Dermis microvascular lymphatic vessel endothelial cell (primary cell): ENCODE measurements at places on chromosomes 6 and 20.

DNA sequence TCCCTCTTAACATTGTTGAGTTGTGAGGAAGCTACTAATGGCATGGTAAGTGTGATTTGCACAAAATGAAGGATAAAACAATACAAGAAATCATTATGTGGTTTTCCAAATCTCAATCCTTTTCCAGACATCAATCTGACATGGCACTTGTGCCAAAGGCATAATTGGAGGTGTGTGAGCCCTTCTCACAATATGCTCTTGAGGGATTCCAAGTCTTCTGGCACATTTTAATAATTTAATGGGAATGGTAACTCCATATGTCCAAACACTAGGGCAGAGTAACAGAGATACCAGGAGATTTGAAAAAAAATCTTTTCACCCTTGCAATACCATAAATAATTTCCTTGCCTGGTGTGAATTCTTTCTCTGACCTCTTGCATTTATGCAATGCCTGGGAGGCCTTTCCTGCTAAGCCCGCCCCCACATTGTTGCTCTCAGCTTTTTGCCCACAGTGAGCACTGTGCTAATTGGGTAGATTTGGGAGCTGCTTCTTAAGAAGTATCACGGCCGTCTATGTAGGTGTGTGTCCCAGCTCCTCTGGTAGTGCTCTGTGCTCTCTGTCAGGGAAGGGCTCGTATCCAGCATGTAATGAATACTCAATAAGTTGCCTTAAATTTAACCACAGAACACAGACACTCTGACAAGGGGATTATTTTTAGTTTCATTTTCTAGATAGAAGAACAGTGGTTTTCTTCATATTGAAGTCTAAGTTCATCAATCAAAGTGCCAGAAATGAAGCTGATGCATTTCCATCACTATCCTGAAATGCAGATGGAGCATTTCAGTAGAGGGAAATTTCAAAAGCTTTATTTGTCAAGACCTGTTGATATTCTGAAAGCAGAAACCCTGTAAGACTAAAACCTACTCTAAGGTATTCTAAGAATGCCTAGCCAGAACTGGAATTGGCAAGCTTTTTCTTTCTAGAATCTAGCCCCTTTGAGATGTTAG is 54.4 kb upstream of the CEP85L start:
- peak; percentile 25 for DNase-seq

DNA sequence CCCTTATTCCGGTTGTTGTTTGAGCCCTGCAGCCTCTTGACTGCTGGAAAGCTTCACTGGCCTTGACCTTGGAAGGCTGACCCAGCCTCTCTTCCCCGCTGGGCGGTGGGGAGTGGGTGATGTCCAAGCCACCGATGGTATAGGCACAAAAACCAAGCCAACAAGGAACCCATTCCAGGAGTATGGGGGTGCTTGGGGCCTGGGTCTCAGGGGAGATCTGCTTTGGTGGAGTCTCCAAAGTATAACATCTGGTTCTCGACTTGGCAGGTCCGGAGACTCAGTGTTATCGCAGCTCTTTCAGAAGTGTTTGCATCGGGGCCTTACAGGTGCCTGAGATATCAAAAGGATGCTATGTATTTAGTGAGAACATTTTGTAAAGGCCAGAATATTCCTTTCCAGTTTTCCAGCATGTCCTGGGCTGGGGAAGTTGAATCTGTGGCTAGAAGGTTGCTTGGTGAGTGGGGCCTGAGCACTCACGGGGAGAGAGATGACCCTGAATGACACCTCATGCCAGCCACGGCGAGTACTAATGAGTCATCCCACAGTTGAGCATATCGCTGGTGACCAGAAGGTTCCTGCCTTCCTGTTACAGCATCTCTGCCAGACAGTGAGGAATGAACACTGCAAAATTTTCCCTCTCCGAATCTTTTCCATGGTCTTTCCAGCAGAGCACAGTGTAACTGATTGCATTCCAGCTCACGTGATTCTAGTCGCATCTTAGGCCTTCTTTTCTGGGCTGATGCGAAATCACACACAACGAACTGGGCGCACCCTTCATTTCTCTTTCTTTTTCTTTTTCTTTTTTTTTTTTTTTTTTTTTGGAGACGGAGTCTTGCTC is 133.9 kb downstream of the ZDHHC14 start:
- DNase-seq: peak; percentile 100

DNA sequence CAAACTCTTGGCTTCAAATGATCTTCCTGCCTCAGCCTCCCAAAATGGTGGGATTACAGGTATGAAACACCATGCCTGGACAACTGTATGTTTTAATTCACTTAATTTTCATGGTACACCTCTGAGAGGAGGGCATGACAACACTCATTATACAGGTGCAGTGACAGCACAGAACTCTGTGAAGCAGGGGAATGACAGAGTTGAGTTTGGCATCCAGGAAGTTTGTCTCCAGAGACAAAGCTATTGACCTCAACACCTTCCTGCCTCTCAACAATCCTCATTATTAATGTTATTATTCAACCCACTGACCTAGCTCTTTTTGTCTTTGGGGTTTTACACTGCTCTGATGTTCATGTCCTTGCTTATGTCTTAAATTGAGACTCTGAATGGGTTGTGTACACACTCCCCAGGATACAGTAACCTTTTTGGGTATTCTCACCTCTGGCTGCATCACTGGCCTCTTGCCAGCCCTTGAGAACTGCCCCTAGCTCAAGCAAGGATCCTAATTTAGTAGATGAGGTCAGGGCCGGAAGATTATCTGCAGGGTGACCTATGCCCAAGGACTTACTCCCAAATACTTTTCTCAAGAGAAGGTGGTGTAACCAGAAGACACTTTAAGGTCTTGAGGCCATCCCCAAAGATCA is 13.0 kb upstream of the IER3 start:
- DNase-seq: peak; percentile 54

DNA sequence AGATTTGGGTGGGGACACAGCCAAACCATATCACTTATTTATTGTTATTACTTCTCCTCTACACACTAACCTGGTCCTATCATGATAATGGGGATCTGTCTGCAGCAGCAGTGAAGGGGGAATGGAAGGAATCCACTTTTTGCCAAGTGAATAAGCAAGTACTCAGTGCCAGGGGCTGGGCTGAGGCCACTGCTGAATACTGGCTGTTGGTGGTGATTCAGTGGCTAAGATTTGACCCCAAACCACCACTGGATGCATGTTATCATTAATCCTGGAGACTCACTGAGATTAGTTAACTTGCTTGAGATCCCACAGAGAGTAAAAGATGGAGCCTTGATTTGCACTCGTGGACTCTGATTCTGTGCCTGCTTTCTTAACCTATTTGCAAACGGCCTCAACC is 127.7 kb downstream of the TSHZ2 start:
- DNase-seq: no peak

GRCh38 chr6:151876122-151876521 is 68.6 kb downstream of the ESR1 start:
- DNase-seq: no peak

DNA sequence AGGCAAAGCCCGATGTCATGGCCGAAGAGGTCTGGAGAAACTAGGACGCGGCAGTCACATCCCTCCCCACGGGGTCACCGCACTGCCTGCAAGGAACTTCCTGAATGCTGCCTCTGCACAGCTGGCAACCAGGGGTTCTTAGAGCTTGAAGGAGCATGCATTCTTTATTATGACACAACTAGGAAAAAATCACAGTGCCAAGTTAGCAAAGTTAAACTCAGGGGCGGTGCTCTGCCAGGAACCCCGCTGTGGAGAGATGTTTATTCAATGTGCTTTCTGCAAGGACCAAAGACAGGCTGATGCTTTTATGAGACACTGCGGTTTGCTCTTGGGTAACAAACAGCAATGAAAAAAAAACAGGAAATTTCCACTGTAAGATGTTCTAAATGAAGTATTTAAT is 287.3 kb upstream of the FOXQ1 start:
- no peak for DNase-seq

GRCh38 chr20:51360451-51361201 is 181.9 kb downstream of the NFATC2 start:
- DNase-seq: peak; percentile 77

GRCh38 chr20:19758501-19759331 is 658 bp downstream of the RIN2 start:
- DNase-seq: no peak

DNA sequence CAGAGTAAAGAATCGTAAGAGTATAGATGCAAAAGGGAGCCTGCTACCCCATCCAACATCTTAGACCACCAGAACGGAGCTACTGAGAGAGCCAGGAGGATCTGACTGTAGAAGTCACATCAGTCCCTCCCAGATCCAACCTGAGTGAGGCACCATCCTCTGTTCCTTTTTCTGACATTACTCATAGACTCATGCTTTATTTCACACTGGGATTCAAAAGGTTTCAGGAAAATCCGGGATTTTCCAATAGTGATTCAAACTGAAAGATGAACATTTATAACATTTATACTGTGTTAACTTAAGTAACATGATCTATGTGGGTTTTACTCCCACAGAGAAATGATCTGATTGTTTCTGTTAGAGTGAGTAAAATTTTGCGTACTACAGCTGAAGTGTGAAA is 868.6 kb upstream of the GJE1 start:
- DNase-seq: no peak

GRCh38 chr20:63978319-63979228 is 868 bp downstream of the SAMD10 start:
- DNase-seq: peak; percentile 58
